Daoy (cell line): ENCODE measurements at places on chromosomes 4 and X. TPM values are rescaled to one million over a fixed set of nuclear protein-coding genes. Genes with fewer than 3 reads are reported as not detected.

GRCh38 chr4:127203562-127204200 is 429.1 kb upstream of the INTU start:
- DNase-seq = no peak

DNA sequence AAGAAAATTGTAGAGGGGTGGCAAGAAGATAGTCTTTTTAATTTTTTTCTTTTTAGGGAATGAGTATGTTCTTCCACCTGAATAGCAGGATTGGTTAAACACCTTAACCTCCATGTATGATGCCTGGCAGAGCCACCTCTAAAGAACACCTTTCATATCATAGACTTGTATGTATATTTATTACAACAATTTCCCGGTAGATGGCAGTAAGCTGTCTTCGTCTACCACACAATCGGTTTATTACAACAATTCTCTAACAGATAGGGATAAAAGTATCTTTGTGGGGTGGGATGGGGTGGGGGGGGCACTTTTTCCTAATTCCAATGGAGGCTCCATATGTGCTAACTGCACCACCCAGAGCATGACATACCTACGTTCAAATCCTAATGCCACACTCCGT is 255.5 kb downstream of the LDB2 start:
- DNase-seq = no peak

The USP17L30 gene
- total RNA-seq = not detected in 2 replicates

The DCX gene
- not detected in 2 replicates for total RNA-seq

DNA sequence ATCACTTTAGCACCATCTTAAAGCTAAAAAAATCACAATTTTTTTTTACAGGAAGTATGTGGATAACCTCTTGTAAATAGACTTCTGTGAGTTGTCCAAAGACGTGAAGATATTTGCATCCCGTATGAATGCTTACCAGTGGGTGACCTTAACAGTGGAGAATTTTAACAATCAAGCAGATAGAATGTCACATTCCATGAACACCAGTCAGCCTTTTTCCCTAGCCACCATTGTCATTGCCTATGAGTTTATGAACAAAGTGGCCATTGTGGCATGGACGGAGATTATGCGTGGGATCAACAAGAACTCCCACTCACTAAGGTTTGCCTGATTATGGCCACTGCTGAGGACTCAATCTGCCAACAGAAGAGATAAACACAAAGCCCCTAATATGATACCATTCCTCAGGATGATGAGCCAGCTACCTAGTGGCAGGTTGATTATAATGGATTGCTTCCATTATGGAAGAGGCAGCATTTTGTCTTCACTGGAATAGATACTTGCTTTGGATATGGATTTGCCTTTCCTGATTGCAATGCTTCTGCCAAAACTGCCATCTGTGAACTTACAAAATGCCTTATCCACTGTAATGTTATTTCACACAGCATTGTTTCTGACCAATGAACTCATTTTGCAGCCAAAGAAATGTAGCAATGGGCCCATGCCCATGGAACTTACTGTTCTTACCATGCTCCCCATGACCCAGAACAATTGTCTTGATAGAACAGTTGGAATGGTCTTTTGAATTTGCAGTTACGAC is 830.9 kb upstream of the NDST4 start:
- no peak for DNase-seq

DNA sequence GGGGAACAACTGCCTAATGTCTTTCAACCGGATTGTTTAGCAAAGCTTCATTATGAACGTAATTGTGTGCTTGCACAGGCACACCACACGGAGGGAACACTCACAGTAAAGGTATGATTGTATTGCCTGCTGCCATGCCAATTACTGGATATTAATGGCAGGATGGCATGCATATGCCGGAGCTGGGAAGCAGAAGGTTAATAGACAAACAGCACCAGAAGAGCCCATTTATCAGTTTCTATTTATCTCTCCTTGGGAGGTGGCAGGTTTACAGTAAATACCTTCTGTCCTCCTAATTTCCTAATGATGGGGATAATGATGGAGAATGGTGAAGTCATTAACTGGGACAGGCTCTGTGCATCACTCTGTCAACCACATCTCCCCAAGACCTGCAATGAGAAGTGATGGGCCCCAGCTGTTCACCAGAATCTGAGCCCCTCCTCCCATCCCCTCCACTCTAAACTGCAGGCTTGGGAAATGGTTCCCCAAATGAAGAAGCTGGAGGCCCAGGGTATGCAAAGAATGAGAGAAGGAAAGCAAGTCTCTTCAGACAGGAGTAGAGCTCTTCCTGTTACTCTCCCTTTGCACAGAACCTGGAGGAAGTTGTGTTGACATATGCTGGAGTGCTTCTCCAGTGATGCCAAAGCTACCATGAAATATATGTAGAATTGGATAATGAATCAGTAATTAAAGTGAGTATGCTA is 160.8 kb downstream of the NAA11 start:
- no peak for DNase-seq

The CPLX1 gene
- total RNA-seq = not detected in 2 replicates

DNA sequence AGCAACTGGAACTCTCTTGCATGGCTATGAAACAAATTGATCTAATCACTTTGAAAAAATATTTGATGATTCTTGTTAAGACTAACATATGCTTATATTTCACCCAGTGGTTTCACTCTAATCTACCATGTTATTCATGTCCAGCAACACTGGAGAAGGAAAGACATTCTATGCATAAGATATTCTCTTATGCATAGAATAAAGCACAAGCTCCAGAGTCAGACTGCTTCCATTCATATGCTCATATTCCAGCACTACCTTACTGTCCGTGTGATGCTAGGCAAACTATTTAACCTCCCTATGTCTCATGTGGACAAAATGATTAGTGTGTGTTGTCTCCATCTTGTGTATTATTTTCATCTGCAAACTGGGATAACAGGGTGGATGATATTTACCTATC is 124.1 kb downstream of the RNF150 start:
- no peak for DNase-seq

- DNase-seq = no peak
These were observed 56.8 kb downstream of the CD99L2 start for GRCh38 chrX:150841456-150842197.

GRCh38 chrX:47638816-47639215 is 9.1 kb upstream of the CFP start:
- no peak for DNase-seq

The CCSER1 gene
- total RNA-seq = 0.80 and 1.0 TPM in 2 replicates

- DNase-seq = no peak
These were observed 29.3 kb upstream of the MYOZ2 start for GRCh38 chr4:119106036-119107000.

DNA sequence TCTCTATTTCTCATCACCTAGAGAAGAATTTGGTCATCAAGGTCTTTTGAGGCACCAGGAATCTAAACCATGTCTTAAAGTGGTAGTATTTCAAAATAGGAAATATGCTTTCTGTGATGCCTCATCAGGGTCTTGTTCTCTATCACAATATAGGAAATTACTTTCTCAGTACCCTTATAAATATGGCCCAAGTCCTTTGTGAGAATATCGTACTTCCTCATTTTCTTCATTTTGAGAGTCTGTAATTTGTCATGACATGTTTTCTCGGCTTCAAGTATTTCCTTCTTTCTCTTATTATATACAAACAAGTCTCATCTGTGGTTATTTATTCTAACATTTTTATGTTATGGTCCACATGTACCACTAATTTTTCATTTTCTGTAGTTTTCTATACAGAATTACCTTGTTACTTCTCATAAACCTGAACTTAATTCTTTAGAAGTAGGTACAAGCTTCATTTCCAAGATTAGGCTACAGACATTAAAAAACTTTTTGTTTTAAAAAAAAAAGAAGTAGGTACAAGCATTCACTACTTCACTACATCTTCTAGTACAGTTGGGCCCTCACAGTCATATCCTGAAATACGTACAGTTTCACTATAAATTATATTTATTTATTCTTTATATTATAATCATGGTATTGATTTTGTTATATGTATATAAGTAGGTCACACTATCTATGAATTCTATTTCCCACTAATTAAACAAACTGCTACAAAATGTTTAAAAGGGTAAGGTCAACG is 54.4 kb downstream of the KLHL13 start:
- no peak for DNase-seq

The TRO gene
- 7.1 and 12.3 TPM in 2 replicates for total RNA-seq

DNA sequence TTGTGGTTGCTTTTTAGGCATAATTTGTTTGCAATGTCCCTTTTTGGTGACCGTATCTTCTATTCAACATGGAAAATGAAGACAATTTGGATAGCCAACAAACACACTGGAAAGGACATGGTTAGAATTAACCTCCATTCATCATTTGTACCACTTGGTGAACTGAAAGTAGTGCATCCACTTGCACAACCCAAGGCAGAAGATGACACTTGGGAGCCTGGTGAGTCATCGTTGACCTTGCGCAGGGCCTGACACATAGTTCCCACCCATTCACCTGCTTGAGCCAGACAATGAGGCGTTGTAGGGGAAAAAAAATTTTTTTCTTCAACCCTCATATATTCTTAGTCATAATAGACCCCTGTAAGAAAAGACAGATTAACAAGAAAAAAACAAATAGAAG is 32.4 kb downstream of the EGF start:
- DNase-seq = peak; percentile 36

DNA sequence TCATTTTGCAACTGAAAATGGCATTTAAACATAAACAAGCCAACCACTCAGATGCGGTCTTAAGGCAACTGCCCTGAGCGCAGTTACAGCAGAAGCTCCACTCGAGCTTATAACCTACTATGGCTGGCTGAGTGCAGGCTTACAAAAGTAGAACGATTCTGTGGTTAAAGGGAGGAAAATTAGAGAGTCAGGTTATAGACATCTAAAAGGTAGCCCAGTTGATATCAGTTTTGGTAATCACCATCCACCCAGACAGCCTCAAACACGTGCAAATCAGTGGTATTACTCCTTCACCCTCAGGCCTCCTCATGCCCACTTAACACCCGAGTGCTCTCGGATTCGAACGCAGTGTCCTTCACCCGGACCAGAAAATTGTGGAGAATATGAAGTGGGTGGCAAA is 3.1 kb downstream of the LEF1 start:
- DNase-seq = no peak

The PPEF1 gene
- 0.03 and 0.80 TPM in 2 replicates for total RNA-seq

DNA sequence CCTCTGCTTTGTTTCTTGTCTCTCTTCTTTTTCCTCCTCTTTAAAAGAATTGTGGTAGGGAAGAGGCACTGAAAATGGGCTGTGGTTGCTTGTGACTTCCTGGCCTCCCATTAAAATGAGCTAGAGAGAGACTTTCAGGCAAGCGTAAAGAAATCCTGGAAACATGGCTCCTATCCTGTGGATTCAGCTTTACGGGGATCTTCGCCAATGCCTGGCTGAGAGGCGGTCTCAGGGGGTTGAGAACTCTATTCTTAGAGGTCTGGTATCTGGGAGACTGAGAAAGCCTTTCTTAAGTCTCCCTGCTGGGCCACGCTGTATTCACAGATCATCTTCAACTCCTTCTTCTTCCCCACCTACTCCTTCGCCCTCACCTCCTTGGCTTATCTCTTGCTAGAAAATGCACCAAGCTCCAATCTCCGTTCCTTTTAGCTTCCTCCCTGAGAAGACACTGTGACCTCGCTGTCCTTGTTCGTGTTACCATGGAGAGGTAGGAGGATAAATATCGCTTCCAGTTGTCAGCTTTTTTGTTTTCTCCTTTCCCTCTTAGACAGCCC is 542 bp upstream of the KLF8 start:
- DNase-seq = no peak

The COL4A6 gene
- 1.5 and 2.9 TPM in 2 replicates for total RNA-seq

DNA sequence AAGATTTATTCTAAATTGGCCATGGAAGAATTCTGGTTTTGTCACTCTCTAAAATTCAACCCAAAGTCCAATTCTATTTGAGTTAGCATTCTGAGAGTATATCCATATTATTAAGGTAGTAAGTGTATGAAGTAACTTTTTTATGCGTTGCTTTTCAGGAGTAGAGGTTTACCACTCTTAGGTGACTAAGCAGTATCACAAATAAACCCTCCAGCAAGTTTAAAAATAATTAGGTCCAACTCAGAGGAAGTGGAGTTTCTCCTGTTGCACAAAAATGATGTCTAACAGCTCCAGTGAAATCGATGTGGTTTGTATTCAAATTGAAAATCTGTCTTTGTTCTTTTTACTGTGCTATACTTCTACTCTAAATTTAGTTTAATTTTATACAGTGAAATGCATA is 6.6 kb downstream of the SCML1 start:
- peak; percentile 3 for DNase-seq

The ALAS2 gene
- total RNA-seq = not detected in 2 replicates

DNA sequence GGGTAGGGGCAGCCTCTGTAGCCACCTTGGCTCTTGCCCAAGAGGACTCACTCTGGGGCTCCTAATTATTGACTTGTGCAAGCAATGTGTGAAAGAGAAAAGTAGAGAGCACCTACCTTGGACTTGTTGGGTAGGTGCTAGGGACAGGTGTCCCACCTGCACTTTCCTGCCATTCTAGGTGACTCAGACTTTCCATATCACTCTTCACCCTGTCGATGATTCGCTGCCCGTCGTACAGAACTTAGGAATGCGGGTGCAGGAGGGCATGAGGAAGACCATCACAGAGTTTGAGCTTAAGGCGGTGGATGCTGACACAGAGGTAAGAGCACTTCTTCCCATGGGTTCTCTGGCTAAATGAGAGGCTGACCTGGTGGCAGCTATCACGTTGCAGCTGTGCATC is 87.3 kb upstream of the ANXA3 start:
- no peak for DNase-seq

GRCh38 chr4:189988877-189989431 is 38.1 kb downstream of the FRG2 start:
- DNase-seq = no peak

DNA sequence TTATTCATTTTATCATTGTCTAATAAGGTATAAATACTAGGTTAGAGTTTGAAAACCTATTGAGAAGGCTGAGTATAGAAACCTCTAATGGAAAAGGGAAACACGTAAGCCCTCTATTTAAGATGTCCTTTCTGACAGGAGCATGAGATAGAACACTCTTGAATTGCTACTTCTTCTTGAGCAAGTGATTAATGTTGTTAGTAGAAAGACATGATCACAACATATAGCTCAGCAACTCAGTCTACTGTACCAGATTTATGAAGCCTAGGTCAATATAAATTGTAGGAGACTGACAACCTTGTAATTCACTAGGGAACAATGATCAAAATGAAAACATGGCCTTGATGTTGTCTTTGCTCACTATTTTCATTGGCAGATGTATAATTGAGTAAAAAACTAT is 189.7 kb downstream of the ANTXR2 start:
- DNase-seq = no peak

- no peak for DNase-seq
These were observed 152.7 kb downstream of the C4orf33 start for GRCh38 chr4:129248621-129249020.

GRCh38 chr4:4613126-4613465 is 71.2 kb upstream of the STX18 start:
- DNase-seq = no peak

GRCh38 chr4:76591992-76592391 is 157.0 kb downstream of the SHROOM3 start:
- DNase-seq = no peak

GRCh38 chrX:12898073-12898472 is 8.3 kb upstream of the TLR8 start:
- no peak for DNase-seq

The CXCL13 gene
- not detected in 2 replicates for total RNA-seq

GRCh38 chr4:137474711-137475301 is 57.5 kb downstream of the PCDH18 start:
- no peak for DNase-seq

- DNase-seq = no peak
These were observed 235.4 kb downstream of the RAB28 start for GRCh38 chr4:13248621-13249298.
